ENCODE measurements at places on chromosomes 6 and 20. TPM values are rescaled to one million over a fixed set of nuclear protein-coding genes. Genes with fewer than 3 reads are reported as not detected.

Gene LIME1
- 3.2 TPM for total RNA-seq

Gene CST9L
- total RNA-seq = not detected

Gene KCNB1
- not detected for total RNA-seq

Gene TBX18
- 31.0 TPM for total RNA-seq

Gene GSTA1
- total RNA-seq = not detected

Gene ADGRF1
- not detected for total RNA-seq

Gene RIMS1
- 37.8 TPM for total RNA-seq

Gene SLCO4A1
- total RNA-seq = 5.0 TPM

Gene LY6G6D
- total RNA-seq = not detected

Gene EPPIN
- total RNA-seq = not detected

Gene RBPJL
- not detected for total RNA-seq

Gene GPR63
- total RNA-seq = 0.13 TPM

Gene TP53TG5
- total RNA-seq = not detected

Gene TFAP2C
- under 0.01 TPM for total RNA-seq

Gene CLDN20
- total RNA-seq = not detected

Gene GNRH2
- not detected for total RNA-seq

Gene SUMO4
- total RNA-seq = 0.65 TPM

Gene PRR18
- not detected for total RNA-seq

Gene SS18L1
- 16.7 TPM for total RNA-seq

Gene KCNQ2
- not detected for total RNA-seq

Gene FNDC11
- total RNA-seq = 1.1 TPM

Gene C2
- not detected for total RNA-seq

Gene DUSP22
- 40.5 TPM for total RNA-seq

Gene PSORS1C2
- total RNA-seq = not detected

Gene ARFGEF3
- 2.1 TPM for total RNA-seq

Gene OR2H2
- total RNA-seq = not detected

Gene VPS16
- 42.3 TPM for total RNA-seq

Gene BANF2
- not detected for total RNA-seq

Gene GABRR1
- total RNA-seq = not detected

Gene C6orf52
- total RNA-seq = not detected

Gene TFAP2D
- total RNA-seq = not detected

Gene MOG
- total RNA-seq = not detected

Gene ELOVL2
- not detected for total RNA-seq

Gene HLA-DRA
- total RNA-seq = 2.9 TPM

Gene TAAR8
- not detected for total RNA-seq

Data from bladder microvascular endothelial cell (primary cell).